Suprapubic skin (tissue), 4 donors: ENCODE measurements at places on chromosomes 2 and 18. TPM values are rescaled to one million over a fixed set of nuclear protein-coding genes. Genes with fewer than 3 reads are reported as not detected.

The ASTL gene
- not detected for total RNA-seq

The GCG gene
- not detected for total RNA-seq

The MBP gene
- 84.9 TPM for total RNA-seq

The BMP10 gene
- total RNA-seq: not detected

The LRP1B gene
- total RNA-seq: 2.7 TPM

The TMEM163 gene
- total RNA-seq: 0.23 TPM

The IWS1 gene
- total RNA-seq: 33.8 TPM

The ATOH8 gene
- 9.7 TPM for total RNA-seq

The ACKR3 gene
- 32.6 TPM for total RNA-seq

The TRPM8 gene
- not detected for total RNA-seq

The TRMT61B gene
- 14.5 TPM for total RNA-seq

DNA sequence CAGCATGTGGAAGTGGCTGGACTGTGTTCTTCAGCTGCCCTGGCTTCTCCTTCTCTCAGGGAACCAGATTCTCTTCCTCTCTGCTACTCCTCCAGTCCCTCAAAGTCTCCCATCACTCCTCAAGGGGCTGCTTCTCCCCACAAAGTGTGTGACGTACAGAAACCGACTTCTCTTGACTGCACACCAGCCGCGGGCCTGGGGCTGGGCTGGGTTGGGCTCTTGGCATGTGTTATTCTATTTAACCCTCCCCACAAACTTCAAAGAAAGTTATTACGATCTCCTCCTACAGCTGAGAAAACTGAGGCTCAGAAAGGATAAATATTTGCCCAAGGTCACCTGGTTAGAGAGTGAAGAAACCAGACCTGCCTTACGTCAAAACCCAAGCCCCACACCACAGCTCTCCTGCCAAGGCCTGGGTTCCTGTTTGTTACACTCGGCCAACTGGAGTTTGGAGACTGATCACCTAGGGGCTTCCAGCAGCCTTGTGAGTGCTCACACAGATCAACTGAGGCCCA is 269.0 kb downstream of the TFCP2L1 start:
- DNase-seq: no peak

GRCh38 chr2:149562324-149562723 is 25.3 kb downstream of the MMADHC start:
- no peak for DNase-seq

- DNase-seq: no peak
These were observed 5.1 kb downstream of the TSHZ1 start for GRCh38 chr18:75215663-75216062.

GRCh38 chr2:23756593-23757292 is 170.2 kb downstream of the ATAD2B start:
- DNase-seq: no peak

- peak; percentile 79 for DNase-seq
These were observed 22.8 kb upstream of the DGKD start for GRCh38 chr2:233331536-233331935.

DNA sequence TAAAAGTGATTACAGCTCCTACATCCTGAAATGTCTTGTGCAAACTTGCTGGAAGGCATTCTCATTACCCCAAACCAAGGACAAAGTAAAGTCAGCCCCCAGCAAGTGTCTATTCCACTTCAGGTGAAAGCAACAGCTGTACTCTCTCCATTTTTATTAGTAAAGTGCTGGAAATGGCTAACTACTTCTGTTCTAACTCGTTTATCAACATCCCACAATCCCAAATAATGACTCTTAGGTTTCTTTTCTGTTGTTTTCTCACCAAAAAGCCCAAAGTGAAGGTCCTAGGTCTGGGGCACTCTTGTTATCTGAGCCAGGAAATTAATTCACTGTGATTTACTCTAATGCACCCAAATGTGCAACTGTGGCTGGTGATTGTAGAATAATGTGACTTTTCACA is 105.7 kb downstream of the LRRC30 start:
- DNase-seq: no peak

DNA sequence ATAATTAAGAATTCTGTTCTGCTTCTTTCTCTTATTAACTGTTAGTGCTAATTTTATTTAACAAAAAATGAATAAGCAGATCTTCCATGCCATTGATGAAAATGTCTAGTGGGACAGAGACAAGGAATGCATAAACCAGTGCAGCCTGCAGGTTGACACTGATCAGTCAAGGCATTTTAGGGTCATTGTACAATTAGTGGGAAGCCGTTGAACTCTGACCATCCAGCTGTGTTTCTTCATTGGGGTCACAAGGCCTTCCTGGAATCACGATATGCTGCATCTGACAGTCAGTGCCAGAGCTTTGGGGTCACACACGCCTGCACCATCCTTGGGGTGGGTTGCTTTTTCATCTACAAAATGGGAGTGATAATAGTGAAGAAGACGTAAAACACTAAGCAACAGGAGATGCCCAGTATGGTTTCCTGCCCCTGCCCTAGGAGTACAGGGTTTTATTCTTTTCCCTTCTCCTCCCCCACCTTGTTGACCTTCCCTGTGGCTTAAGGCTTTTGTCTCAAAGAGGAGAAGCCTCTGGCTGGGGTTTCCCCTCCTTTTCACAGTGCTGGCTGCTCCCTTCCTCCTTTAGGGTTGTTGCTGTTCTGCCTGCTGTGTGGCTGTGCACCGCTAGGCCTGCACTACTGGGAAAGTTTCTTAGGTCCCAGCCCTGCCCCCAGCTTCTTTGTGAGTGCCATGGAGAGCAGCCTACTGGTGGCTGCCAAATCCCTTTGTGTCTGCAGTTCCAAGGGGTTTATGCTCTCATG is 245.6 kb downstream of the TPGS2 start:
- no peak for DNase-seq

GRCh38 chr2:44833171-44834069 is 108.1 kb upstream of the SIX3 start:
- DNase-seq: no peak

DNA sequence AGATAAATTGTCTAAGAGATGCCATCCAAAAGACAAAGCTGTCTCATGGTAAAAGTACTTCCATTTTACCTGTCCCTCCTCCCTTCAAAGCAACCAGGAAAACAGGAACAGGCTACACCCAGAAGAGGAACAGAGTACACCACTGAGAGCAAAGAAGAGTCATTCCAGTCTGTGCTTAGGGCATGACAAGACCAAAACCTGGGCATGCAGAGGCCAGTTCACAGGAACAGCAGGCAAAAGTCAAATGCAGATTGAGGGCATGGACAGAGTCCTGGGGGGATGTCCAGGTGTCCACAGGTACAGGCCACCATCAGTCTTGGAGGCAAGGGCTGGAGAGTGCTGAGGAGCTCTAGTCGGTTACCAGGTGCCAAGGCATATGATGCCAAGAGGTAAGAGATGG is 23.7 kb downstream of the PLEK start:
- DNase-seq: no peak

GRCh38 chr2:159272156-159272555 is 14.3 kb downstream of the WDSUB1 start:
- DNase-seq: no peak

- DNase-seq: peak; percentile 63
These were observed 138.8 kb upstream of the ID2 start for GRCh38 chr2:8543060-8543382.

DNA sequence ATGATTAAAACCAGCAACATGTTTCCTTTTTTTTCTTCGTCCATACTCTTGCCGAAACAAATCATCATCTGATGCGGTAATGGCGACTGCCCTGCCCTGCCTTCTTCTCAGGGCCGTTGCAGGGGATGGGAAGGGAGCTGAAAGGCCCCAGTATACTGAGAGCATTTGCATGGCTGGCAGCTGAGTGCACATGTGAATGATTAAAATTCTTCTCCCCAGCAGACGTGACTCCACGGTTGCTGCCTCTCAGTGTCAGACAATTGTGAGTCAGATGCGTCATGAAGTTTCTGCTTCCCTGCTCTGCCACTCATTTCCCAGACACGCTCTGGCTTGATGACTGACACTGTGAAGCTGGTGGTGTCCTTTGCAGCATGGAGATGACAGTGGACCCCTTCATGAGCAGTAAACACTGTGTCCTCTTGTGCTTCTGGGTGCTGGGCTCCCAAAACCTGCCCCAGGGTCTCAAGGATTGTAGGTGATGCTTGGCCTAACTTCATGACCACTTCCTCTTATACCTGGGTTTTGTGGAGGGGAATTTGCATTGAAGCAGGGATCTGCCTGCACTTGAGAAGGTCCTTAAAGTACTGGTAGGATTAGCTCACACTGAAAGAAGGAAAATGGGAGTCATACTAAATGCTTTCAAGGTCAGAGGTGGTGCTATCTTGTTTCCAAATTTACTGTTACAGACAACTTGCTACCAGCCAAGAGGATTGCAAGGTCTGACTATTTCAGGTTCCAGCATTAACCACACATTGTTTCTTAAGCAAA is 222.5 kb upstream of the COPS8 start:
- DNase-seq: peak; percentile 66

DNA sequence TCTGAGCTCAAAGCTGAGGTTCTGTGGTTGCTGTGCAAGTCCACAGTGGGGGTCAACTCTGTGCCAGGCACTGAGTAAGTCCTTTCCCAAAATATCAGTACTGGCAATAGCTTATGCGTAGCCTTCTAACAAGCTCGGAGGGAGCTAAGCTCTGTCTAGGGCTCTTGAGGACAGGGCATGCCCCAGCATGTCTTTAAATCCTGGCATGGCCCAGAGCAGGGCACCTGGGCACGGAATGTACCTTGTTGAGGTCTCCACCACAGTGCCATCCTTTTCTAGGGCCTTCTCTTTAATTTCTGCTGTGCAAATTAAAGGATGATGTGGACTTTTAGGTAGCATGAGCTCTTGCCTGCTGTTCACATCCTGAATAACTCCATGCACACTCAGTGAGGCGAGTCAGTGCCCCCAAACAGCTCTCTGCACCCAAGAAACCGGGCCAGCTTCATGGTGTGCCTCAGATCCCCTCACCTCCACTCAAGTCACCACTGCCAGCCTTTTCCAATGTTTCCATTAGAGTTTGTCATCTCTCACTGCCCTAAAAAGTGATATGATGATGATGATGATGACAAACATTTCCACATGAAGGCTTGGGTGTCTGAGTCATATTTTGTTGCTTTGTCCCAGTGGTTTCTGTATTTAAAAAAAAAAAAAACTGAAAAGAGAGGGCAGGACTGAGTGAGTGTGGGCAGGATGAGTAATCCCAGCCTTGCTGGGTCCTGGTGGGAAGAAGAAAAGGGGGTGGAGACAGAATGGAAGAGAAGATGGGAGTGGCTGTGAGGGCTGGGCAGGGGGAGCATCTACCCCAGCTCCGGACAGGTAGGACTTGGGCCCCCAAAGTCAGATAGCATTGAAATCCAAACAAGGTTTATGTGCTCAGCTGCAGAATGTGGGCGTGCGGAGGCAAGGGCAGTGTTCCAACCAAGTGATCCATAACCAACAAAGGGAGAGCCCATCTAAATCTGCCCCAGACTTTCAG is 78.9 kb downstream of the ZBTB7C start:
- no peak for DNase-seq

DNA sequence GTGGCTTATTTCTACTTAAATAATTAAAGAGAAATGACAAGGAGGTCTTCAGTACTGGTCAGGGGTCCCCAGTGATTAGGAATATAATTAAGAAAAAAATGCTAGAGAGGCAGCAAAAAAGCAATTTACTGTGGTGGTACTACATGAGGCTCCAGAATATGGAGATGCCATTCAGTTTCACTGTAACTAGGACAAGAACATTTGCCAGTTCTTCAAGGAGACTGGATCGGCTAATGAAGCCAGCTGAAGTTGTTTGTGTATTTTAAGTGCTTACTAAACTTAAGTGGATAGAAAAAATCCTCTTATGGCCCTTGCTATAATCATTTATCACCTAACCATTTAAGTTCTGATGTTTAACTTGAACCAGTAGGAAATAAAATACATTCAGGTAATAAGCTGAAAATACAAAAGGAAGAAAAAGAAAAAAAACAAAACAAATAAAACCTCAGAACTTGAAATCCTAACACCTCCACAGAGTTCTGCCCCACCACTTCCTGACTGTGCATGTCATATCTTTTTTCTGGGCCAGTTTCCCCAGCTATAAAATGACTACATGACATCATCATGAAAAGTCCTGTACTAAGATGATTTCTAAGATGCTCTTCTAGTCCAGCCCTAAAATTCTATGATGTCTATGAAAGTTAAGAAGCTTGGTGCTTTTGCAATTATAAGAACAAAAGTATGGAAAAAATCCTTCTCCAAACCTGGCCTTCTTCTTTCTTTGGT is 98.0 kb downstream of the TRABD2A start:
- DNase-seq: no peak

GRCh38 chr18:11857177-11857887 is 6.1 kb downstream of the CHMP1B start:
- no peak for DNase-seq

DNA sequence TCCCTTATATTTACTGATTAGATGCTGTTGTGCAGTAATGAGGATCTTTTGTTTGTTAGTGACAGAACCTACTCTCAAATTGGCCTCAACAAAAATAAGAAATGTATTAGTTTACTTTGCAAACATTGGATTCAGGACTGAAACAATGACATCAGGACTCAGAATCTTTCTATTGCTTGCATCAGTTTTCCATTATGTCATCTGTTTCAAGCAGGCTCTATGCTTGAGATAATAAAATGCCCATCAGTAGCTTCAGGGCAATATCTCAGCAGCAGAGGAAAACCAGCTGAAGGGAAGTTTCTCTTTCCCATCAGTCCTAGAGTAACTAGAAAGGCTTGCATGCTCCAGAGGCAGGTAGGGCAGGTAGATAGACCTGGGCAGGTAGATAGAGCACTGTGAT is 375.5 kb upstream of the SLC8A1 start:
- no peak for DNase-seq

GRCh38 chr2:137007938-137008337 is 242.6 kb downstream of the THSD7B start:
- DNase-seq: no peak

DNA sequence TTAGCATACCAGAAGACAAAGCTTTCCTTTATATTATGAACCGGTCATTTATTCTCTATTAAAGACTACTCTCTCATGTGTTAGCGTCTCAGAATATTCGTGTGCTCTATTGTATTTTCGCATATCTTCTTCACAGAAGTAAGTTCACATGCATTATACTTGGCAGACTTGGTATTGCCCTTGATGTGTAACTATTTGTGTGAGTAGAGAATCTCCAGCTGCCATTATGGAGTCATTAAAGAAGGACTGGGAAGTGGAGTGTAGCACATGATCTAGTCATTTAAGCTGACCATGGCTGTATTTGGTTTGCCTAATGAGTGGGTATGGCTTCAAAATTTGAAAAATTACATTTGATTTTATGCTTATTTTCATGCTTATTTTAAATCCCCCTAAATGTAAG is 92.9 kb downstream of the TTC27 start:
- DNase-seq: no peak

DNA sequence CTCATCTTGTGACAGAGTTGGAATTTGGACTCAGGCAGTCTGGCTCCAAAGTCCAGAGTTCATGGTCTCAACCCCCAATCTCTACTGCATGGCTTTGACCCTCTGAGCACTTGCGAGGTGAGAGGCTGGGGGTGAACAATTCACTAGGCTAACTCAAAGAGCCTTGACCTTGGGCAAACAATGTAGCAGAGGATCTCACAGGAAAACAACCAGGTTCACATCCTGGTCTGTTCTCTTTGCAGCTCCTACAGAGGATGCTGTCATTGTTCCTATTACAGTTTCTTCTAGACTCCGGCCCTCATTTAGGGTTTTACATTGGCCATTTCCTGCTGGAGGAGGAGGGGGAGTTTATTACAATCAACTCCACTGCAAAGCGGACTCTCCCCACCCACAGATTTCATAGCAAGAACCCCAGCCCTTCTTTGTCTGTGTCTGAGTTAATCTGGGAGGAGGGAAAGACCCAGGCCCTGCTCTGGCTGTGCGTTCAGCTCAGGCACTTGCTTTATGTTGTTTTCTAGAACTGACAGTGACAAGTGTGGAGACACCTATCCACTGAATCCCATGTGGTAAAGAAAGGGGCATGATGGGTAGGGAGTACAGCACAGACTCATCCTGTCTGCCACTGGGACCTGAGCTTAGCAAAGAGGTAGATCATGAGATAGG is 101.6 kb downstream of the LBH start:
- DNase-seq: no peak
